Kidney glomerular epithelial cell (primary cell): ENCODE measurements at places on chromosomes 7 and 10.

DNA sequence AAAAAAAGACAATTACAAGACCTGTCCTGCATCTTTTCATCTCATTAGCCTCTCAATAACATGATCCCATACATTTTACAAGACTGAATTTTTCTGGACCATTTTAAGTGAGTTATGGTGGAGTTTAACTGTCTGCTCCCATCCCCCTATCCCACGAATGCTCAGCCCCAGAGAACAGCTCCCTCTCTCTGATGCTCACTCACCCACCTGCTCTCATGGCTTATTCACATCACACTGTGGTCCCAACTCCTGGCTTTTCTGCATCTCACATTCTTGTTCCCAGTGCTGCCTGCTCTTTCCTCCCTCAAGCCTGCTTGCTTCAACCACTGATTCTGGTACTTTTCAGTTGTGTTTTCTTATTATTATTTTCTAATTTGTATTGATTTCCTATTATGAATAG is 20.4 kb upstream of the CCSER2 start:
- DNase-seq: no peak

DNA sequence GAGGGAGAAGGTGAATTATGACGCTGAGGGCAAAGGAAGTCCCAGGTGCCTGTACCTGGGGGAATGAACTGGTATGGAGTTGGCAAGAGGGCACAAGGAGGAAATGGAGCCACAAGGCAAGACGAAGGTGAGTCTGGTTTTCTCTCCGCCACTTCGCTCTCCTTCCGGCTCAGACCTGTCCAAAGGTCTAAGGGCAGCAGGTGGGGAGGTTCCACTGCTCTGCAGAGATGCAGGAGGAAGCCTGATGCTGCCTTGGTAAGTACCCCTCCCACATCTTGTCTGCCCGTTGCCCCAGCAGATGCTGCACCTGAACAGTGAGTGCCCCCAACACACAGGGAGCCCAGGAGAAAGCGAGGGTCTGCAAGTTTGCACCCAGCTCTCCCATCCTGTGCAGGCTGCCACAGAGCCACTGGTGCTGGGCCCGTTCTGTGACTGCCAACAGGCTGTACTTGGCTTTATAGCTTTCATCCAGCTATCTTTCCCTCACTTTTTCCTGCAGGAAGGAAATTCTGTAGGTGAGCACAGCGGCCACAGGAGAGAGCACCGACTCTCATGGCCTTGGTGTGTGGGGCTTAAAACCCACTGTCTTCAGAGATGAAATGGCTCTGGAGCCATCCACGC is 235.2 kb downstream of the COBL start:
- no peak for DNase-seq

DNA sequence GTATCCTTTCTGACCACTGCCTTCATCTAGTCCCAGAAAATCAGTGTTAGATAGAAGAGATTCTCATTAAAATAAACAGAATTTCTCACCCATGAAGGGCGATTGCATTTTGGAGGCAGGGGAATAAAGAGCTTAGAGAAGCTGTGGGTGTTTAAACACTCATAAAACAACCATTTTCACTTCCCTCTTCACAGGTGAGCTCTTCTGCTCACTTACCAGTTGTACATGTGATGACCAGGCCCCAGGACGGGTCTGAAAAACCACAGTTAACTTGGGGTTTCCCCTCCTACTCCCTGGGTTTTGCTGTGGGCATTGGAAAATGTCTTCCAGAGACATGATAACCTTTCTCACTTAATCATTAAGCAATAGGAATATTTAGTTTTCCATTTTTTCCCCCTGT is 411.6 kb upstream of the DPP6 start:
- DNase-seq: no peak

DNA sequence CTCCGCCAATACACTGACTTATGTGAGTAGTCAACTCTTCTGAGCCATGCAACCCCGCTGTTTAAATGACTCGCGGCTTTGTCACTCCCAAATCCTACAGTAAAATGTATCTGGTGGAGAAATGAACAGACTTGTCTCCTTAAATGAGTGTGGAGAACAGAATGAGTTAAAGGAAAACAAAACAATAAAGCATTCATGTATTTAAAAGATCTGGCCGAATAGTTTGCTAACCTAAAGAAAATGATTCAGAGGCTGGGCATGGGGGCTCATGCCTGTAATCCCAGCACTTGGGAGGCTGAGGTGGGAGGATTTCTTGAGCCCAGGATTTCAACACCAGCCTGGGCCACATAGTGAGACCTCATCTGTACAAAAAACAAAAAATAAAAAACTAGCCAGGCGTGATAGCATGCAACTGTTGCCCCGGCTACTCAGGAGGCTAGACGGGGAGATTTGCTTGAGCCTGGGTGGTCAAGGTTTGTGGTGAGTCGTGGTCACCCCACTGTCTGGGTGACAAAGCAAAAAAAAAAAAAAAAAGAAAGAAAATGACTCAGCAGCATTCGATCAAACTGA is 86.5 kb upstream of the PFKP start:
- peak; percentile 99 for DNase-seq

- DNase-seq: no peak
These were observed 38.2 kb downstream of the HTRA1 start for GRCh38 chr10:122499491-122499941.

DNA sequence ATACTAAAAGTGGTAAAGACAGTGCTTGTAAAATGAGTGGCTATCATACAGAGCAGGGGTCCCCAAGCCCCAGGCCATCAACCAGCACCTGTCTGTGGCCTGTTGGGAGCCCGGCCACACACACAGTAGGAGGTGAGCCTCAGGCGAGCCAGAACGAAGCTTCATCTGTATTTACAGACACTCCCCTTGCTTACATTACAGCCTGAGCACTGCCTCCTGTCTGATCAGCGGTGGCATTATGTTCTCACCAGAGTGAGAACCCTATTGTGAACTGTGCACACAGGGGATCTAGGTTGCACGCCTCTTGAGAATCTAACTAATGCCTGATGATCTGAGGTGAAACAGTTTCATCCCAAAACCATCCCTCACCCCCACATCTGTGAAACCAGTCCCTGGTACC is 58.7 kb downstream of the ITGA8 start:
- DNase-seq: no peak

- DNase-seq: peak; percentile 85
These were observed 28.7 kb upstream of the NAMPT start for GRCh38 chr7:106313456-106313901.

DNA sequence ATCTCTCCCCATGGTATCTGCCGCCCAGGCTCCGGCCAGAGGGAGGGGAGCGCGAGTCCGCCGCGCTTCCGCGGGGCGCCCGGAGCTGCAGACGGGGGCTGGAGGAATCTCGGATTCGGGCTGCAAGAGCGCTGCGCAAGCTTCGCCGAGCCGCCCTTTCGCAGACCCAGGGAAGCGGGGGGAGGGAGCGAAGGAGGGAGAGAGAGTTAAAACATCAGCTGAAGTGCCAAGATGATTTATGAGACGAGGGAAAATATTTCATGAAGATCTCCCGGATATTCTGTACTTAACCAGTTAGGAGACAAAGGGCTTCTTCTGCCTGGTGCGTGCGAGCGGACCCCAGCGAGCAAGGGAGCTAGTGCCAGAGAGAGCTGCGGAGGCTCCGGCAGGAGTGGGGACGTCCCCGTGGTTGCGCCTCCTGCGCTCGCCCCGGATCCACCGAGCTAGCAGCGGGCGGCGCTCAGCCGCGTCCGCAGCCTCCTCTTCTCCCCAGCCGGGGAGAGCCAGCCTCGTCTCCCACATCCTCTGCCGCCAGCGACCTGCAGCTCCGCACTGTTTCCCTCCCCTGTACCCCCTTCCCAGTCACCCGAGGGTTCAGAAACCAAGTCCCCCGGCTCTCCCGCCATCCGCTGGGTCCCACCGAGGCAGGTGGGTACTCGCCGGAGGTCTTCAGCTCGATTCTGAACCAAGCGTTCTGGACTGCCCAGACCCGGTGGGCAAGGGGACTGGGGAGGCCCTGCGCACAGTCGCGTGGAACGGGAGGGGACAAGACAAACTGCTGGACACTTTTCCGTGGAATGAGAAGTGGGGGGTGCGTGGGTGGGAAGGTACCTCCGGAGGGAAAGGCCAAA is 1.0 kb upstream of the PAX2 start:
- no peak for DNase-seq

GRCh38 chr10:29394321-29394932 is 105.6 kb downstream of the LYZL1 start:
- no peak for DNase-seq

DNA sequence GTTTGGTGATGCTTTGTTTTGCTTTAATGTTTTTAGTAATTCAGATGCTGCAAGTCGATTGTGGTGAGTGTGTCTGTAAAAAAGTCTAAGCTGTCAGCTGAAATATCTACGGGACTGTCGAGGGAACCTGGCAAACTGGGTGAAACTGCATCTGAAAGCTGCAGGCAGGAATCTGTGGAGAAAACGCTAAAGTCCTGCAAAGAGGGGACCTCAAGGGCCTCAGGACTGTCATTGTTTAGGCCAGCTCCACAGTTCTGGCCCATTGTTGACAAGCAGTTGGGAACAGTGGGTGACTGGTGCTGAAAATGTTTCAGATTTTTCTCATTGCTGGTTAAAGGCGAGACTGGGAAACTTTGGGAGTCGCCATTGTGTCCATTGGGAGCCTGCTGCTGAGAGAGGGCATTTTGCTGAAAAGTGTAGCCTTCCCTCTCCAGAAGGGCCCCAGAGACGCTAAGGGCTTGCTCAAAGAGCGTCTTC is 1.8 kb downstream of the HOXA2 start:
- no peak for DNase-seq

DNA sequence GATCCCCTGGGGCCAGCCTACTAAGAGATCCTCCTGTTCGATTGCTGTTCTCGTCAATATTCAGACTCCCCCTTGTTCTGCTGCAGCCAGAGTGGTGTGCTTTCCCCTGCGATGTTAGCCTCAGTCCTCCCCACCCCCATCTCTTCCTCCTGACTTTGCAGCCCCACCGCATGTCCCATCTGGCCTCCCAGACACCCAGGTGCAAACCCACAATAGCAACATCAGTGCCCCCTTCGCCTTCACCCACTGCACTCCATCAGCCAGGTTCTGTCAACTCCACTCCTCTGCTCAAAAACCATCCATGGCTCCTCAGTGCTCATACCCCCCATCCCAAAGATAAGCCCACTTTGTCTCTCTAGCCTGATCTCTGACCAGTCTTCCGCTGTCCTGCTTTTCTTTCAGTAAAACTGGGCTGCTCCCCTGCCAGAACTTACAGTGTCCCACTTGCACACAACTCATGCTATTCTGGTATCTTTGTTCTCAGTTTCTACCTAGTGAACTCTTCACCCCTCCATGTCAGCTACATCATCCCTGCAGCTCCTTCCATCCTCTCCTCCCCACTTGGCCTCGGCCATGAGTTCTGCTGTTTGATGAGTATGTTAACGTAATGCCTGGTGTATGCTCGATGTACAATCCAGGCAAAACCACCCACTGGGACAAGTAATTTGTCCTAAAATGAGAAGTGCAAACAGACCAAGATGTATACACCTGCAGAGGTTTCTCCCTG is 26.6 kb downstream of the COL13A1 start:
- DNase-seq: no peak

DNA sequence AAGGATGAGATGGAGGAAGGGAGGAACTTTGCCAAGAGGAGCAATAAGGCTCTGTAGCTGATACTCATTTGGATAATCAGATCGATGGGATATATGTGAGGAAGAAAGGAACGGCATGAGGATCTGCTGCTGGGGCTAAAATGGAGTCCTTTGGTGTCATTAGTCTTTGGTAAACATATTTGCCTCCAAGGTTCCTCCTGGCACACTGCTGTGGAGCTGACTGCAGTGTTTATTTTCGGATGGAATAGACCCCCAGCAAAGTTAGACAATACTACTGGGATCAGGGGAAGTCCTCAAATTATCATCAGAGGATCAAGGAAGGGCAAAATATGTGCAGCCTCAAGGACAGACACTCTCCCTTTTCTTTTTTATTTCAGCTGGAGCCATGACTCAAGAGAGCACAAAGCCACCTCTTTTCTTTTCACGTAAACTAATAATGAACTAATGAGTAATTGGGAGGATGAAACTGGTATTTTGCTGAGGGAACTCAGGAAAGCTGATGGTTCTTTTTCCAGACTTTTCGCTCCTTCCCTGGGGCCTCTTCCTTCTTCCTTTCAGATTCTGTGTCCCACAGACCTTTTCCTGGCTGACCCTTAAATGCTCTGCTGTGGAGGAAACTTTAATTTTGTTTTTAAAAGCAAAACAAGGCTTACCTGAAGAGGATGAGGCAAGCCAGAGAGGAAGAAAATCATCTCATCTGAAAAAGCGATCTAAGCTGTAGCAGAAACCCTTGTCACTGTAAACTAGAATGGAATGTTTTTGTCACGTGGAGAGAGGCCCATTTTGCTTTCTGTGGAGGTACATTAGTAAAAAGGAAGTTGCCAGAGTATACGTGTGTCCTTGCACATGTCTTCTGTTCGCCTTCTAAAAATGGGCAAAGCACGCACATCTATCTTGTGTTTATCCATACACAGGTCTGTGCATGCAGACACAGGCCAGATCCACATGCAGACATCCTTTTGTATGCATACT is 33.3 kb downstream of the LRMDA start:
- no peak for DNase-seq

DNA sequence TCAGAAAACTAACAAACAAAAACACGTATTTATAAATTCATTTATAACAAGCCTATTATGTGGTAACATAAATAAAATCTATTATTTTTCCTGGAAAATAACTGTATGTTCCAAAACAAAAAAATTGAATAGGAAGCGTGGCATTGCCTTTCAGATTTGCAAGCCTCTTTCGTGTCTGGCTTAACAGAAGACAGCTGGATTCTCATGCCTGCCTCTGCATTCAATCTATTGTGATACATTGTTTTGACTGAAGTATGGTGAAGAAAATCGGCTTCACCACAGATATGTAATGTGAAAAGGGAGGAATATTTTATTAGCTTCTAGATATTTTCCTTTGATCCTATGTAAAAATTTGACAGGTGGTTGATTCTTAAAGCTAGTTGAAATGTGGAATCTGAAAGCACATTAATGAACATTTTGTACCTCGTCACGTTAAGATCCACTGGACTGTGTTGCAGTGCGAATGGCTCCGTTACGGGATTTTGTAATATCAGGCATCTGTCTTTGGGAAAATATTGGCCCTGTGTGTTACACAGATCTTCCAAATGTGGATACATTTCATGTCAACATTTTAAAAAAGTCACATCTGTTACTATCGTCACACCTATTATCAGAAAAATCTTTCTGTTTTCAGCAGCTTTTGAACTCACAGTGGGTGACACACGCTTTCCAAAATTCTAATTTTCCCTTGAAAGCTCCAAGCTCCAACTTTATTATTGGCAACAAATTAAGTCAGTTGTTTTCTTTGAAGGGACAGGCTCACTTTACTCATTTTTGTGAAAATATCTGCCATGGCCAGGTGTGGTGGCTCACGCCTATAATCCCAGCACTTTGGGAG is 26.2 kb downstream of the PALD1 start:
- no peak for DNase-seq

DNA sequence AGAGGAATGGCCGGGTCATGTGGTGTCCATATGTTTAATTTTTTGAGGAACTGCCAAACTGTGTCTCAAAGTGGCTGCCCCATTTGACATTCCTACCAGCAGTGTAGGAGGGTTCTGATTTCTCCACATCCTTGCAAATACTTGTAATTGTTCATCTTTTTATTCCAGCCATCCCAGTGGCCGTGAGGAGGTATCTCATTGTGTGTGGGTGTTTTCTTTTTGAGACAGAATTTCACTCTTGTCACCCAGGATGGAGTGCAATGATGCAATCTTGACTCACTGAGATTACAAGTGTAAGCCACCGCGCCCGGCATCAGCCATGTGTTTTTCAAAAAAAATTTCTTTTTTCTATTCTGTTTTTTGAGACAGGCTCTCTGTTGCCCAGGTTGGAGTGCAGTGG is 38.7 kb upstream of the DLG5 start:
- no peak for DNase-seq
